Activated T-helper 2 cell treated with anti-CD3 and anti-CD28 coated beads, Interferon-gamma antibody, Interleukin-2, Interleukin-4, amounts not matched to agents 10 μg/mL and 5 μg/mL and 100 μg/mL, durations not matched to agents 14 hours and 24 hours and 36 hours (primary cell): ENCODE measurements at places on chromosomes 5 and 9. TPM values are rescaled to one million over a fixed set of nuclear protein-coding genes. Genes with fewer than 3 reads are reported as not detected.

HTR1A gene
- total RNA-seq = not detected in 2 replicates

- no peak for DNase-seq
Measured at GRCh38 chr9:116705531-116705930, 18.4 kb downstream of the TRIM32 start.

DNA sequence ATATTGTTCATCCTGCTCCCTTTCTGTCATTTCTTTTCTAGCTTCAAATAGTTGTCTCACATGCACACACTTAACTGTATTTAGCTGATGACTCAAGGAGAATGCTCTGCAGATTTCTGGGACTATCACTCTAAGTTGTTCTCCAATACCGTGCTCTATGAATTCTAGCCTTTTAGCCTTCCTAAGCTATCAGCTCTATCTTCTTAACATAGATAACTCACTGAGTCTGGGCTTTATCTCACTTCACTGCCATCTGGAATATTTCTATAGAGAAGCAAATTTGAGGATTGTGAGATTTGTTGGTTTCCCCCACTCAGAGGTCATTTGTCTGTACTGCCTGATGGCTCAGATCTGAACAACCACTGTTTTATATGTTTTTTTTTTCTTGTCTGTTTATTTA lies 369.7 kb downstream of the TUSC1 start:
- no peak for DNase-seq

GRCh38 chr9:128913995-128914772 lies 6.6 kb upstream of the PHYHD1 start:
- DNase-seq = no peak

DNA sequence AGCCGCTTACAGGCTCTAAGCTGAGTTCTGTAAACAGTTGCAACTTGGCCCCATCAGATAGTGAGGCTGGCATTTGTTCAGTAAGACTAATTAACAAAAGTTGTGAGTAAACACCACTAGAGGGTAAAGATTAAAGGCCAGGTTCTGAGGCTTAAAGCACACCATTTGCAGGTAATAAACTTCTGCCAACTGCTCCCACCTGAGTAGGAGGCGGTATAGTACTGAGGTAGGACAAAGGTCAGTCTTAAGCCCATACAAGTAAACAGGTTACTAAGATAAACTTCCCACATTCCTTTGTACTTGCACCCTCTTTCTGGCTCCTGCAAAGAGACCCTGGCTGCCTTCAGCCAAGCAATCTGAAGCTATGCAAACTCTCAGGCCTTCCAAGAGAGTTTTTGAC lies 419.6 kb downstream of the DNAH5 start:
- DNase-seq = no peak

GRCh38 chr5:68759593-68759992 lies 334.2 kb upstream of the SLC30A5 start:
- DNase-seq = no peak
